ENCODE measurements at places on chromosomes 11 and 22. TPM values are rescaled to one million over a fixed set of nuclear protein-coding genes. Genes with fewer than 3 reads are reported as not detected.

- no peak for DNase-seq
These were observed 2.5 kb upstream of the ST14 start for GRCh38 chr11:130157101-130157500.

- no peak for DNase-seq
These were observed 677 bp downstream of the DYNC2H1 start for GRCh38 chr11:103109818-103110388.

DNA sequence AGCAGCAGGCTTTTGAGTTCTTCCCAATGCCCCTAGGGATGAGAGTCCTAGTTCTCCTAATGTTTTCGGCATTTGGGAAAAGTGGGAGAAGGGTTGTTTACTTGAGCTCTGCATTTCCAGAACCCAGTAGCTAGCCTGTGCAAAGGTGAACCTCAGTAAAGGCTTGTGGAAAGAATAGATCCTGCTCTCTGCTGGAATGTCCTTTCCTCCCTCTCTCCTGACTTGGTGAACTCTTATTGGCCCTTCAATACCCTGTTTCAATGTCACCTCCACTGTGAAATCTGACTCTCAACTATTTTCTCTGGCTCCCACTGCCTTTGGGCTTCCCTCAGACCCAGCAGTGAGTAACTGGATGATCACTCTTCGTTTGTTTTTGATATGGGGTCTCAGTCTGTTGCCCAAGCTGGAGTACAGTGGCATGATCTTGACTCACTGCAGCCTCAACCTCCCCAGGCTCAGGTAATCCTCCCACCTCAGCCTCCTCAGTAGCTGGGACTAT lies 2.4 kb upstream of the UVRAG start:
- no peak for DNase-seq

- no peak for DNase-seq
These were observed 7.2 kb upstream of the FLRT1 start for GRCh38 chr11:64028398-64029115.

DNA sequence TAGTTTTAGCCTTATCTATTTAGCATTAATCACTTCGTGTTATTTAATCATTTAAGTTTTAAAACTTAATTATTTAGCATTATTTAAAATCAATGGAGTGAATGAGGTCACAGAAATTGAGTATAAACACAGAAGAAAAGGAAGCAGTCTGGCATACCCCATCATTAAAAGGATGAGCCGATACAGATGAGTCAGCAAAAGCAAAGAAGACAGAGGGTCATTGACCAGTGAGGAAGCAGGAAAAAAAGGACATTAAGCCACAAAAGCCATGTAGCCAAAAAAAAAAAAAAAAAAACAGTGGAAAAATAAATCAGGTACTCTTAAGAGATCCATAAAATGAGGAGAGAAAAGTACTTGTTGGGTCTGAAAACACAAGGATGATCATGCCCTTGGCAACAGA lies 71.5 kb downstream of the TYR start:
- DNase-seq, result no peak

DNA sequence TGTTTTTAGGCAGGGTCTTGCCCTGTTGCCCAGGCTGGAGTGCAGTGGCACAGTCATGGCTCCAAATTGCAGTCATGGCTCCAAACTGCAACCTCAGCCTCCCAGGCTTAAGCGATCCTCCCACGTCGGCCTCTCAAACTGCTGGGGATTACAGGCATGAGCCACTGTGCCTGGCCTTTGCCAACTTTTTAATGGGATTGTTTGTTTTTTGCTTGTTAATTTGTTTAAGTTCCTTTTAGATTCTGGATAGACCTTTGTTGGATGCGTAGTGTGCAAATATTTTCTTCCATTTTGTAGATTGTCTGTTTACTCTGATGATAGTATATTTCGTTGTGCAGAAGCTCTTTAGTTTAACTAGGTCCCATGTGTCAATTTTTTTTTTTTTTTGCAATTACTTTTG lies 10.0 kb upstream of the SCGB1D1 start:
- DNase-seq, result no peak

GRCh38 chr11:33160587-33160986 lies 693 bp downstream of the CSTF3 start:
- DNase-seq, result no peak

DNA sequence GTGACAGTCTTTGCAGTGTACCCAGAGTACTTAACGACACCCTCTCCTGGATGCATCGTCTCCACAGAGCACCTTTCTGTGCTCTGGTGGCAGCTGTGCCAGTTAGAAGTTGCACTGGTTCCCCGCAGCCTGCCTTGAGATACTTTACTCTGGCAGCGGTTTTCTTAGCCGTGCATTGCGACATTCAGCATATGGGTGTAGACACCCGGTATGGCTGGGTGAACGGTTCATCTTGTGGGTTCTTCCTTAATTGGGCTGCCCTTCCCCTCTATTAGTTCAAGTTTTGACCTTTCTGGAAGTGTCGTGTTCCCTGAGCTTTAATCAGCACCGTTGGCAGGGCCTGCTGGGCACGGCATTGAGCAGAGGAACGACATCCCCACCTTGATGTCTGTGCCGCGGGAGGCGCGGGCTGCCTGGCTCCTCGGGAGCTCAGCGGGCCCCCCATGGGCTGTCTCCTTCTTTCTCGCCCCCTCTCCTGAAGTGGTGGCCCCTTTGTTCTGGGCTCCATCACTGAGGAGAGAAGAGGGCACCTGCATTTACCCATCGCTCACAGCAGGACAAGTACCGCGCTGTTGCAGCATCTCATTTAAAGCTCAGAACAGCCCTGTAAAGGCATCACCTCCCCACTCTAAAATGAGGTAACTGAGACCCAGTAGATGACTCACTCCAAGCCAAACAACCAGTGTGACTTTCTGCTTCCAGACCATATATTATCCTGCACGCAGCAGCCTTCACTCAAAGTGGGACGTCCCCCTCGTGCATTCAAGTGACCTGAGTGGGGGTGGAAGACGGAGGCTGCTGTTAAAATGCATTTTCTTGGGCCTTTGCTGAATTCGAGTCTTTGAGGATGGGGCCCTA lies 13.3 kb downstream of the FAM83F start:
- DNase-seq, result no peak

Gene PRRG4
- total RNA-seq, result 0.03 TPM

DNA sequence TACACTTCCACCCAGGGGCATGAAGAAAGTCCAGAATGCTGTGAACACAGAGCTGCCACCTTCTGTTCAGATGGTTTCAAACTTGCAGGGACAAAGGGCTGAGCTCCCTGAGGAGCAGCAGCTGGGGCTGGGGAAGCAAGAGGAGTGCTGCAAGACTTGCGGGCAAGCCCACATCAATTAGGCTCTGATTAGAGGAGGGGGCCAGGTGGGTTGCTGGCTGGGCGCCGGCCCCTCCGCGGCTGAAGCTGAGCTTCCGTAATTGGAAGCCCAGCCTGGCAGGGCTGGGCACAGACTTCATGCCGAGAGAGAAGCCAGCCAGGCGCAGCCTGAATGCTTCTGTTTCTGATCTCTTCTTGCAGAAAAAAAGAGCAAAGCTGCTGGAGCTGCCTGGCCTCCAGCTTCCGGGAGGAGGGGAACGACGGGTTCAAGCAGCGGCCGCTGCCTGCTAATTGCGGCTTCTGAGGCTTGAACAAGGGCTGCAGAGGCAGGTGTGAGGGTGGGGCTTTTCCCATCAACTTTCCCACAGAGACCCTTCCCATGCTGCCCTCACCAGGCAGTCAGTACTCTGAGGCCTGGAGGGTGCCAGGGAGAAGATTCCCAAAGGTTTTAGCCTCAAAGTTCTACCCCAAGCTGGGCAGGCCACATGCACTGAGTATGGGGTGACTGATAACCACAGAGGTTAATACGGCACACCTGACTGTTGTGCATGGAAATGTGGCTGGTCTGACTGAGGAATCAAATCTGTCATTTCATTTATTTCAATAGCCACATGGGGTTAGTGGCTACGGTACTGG lies 91.1 kb upstream of the LMO1 start:
- no peak for DNase-seq

DNA sequence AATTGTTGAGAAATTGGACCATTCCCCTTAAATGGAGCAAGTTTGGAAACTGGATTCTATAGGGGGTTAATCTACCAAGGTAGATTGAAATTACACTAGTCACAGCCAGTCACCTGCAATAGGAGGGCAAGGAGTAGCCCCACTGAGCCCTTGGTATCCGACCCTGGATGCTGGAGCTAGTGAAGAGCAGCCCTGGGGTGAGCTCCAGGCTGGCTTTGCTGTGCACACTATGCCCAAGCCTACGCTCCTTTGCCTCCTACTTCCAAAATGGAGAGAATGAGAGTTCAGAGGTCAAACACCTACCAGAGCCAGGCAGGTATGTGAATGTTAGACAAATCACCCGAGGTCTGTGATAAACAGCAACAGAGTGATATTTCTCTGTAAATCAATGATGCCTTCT lies 23.7 kb downstream of the SNU13 start:
- no peak for DNase-seq

DNA sequence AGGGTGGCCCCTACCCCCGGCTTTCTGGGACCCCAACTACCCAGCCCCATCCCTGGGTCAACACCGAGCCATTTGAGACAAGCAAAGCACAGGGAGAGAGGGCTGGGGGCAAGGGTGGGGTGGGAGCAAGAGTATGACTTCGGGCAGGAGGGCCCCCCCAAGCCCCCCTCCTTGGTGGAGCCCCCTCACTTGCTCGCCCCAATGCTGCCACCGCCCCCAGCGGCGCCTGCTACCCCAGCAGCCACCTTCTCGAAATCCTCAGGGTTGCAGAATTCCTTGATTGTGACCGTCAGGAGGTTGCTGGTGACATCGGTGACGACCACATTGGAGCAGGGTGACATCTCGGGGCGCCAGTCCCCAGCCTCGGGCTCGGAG lies 6.0 kb downstream of the CBX6 start:
- no peak for DNase-seq

DNA sequence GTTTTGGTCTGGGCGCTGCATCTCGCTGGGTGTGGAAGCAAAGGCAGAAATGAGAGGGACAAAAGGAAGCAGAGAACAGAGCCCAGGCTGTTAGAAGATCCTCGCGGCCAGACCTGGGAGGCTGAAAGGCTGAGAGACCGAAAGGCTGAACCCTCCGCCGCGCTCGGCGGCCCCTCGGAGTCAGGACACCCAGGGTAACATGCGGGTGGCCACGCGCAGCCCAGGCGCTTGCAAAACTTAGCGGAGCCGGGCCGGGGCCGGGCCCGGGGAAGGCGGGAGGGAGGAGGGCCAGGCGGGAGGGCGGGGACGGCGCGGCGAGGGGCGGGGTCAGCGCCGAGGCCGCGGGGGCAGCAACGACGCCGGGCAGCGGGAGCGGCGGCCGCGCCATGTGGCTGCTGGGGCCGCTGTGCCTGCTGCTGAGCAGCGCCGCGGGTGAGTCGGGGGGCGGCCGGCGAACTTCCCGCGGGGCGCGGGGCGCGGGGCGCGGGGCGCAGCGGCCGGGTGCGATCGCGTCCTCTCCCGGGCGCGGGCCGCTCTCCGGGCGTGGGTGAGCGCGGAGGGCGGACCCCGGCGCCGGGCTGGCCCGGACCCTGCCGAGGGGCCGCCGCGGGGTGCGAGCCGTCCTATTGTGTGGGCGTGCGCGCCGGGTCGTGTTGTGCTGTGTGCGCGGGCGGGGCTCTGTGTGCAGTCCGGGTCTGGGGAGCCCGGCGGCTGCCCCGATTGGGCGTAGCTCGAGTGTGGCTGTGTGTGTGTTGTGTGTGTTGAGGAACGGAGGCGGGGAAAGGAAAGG lies at the start of gene LDLRAD3:
TSS of gene LDLRAD3 (plus strand) at position 350 of the 790 bp plus-strand sequence. CDS start at position 387, 37 bp downstream.
- DNase-seq, result no peak

Gene EFEMP2
- total RNA-seq, result 7.0 TPM

DNA sequence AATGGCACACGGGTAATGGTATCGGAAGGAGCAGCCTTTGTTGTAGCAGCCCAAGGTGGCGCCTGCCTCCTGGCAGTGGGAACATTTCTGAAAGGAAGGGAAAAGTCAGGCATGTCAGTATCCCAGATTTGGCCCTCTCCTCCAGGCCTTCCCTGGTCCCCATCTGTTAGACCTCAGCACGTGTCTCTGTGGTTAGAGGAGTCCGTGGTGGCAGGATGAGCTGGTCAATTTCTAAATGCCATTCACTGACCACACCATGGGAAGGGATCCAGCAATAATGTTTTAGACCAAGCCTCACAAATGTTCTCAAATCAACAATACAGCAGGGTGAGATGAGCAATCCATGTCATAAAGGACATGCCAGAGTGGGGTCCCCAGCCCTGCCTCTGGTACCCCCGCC lies 49.0 kb upstream of the CYP2D6 start:
- no peak for DNase-seq

- no peak for DNase-seq
These were observed 481 bp downstream of the ANGPTL5 start for GRCh38 chr11:101915791-101916291.

- no peak for DNase-seq
These were observed 14.4 kb downstream of the KCNQ1 start for GRCh38 chr11:2459016-2459725.

Gene PNPLA3
- total RNA-seq, result not detected

DNA sequence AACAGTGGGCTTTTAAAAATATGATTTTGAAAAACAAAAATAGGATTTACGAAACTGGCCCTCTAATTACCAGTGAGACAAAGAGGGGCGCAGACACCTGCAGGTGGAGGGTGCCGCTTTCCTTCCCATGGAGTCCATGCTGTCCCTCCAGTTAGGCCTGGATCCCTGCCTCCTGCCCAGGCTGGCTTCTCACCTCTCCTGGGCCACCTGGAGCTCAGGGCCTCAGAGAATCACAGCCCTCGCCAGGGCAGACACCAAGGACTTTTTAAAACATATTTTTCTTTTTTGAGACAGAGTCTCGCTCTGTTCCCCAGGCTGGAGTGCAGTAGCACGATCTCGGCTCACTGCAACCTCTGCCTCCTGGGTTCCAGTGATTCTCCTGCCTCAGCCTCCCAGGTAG lies 1437.2 kb downstream of the TBC1D22A start:
- DNase-seq, result no peak

DNA sequence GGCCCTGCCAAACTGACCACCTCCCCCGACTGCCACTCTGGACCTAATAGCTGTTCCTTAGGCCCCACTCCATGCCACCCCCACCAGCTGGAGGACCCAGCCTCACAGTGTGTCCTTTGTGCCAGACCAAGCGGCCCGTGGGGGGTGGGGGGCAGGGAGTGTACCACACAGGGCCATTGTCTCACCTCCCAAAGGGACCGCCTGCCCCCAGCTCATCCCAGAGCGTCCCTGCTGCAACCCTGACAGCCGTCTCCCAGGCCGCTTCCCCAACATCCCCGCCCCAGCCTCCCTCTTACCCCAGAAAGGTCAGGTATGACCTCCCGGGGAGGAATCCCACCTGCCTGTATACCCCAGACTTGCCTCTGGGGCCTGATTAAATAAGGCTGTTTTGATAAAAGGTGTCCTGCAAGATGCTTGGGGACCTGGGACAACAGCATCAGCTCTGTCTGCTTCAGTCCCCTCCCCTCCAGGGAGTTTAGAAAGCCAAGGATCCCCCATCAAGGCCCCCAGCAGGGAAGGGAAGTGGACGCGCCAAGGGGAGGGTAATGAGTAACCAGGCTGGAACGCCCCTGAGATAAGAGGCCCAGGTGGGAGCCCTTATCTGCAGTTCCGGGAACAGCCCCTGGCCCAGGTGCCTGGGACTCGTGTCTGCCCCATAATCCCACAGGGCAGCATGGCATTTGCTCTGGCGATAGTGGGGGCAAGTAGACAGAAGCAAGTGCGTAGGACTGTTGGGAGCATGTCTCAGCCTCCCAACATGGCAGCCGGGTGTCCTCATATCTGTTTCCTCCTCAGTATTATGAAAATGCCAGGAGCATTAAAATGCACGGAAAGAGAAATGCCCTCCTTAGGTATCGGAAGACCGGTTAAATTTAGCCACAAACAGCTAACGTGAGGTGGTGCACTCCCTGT lies 9.0 kb downstream of the CDC42EP1 start:
- DNase-seq, result no peak

All from T-cell (primary cell).